Large intestine (tissue), 12 donors: ENCODE measurements at places on chromosomes 1 and 21. TPM values are rescaled to one million over a fixed set of nuclear protein-coding genes. Genes with fewer than 3 reads are reported as not detected.

DNA sequence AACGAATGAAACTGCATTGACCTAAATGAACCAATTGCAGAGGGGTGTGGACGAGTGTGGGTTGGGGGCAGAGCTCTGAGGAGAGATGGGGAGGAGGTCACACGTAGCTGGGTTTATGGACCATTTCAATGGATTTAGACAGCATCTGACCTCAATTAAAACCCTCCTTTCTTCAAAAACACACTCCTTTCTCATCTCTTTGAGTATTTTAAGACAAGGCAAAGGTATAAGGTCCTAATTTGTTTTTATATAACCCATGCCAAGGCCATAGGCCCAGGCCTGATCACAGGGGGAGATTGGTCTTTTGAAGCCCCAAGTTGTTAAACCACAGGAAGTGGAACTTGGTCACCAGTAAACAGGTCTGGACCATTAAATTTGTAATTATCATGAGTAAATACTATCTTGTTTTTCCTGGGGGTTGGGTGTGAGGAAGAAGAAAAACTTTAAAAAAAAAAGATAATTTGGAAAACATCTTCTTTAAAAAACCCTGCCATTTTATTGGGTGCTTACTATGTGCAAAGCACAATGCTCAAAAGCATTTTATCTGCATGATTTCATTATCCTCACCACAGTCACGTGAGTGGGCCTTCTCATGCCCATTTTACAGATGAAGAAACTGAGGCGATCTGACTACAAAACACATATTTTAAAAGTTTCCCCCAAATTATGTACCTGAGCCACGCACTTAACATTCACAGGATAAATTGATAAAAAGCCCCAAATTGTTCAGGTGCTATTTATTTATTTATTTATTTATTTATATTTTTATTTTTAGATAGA lies 8.9 kb upstream of the INAVA start:
- DNase-seq = no peak

DNA sequence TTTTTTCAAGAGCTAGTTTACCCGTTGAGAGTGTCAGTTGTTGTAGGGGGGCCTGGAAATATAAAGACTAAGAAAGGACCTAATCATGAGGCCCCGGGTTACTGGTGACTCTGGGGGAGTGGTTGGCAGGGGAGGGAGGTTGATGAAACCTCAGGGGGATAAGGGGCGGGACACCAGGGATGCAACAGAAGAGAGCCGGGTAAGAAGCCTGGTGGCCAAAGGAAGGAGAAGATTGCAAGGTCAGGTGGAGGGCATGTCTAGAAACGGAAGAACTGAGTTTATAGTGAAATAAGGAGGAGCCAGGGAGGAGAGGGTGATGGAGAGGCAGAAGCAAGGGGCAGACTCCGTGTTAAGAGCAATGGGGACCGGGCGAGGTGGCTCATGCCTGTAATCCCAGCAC lies 12.5 kb upstream of the SPOCD1 start:
- no peak for DNase-seq

GRCh38 chr1:171265686-171266085 lies 17.4 kb downstream of the FMO1 start:
- no peak for DNase-seq

DNA sequence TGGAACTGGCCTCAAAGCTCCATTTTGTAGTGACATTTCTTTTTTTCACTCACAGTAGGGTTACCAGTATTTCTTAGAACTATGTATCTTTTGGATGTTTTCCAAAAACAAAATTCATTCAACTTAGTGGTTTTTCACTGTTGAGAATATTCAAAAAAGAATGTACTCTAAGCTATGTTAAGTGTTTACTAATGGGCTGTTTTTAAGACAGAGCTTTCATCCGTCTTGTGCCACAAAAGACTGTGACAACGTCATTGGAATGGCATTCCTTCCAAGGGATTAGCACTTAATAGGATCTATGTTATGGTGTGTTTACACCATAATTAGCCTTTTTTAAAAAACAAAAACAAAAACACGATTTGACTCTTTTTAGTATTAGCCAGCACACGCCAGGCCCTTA lies 66.8 kb downstream of the TTC3 start:
- no peak for DNase-seq

DNA sequence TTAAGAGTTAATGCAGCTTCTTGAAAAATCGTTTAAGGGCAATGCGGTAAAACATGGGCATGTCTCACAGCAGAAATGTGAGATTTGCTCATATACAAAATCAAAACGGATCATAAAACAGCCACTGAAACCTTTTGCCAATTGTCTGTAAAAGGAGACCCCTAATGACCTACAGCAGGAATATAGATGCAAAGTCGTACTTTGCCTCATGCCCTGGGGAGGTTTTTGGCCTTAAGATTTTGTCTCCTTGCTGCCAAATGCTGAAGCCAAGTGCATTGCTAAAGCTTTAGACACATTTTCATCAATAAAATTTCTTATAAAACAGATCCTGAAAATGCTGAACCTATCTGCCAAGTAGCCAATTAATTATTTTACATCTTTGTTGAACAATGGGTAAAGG lies 226.9 kb downstream of the TGFB2 start:
- no peak for DNase-seq

DNA sequence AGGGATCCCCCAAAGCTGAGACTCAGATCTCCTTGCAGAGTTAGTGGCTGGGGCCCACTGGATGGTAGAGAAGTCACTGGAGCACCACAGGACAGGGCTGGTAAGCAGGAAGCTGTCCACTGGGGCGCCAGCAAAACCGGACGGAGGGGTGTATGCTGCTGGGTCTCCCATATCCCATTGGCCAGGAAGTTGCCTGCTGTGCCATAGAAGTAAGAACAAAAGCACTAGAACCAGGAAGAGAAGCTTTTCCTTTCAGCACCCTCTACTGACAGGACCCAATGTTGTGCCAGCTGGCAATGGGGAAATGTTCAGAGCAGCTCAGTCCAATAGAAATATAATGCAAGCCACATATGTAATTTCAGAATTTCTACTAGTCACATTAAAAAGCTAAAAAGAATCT lies 146.6 kb downstream of the SPATA46 start:
- no peak for DNase-seq

- no peak for DNase-seq
Measured at GRCh38 chr1:203593723-203594122, 32.9 kb upstream of the ATP2B4 start.

GRCh38 chr1:33234588-33234990 lies 21.7 kb upstream of the ZNF362 start:
- DNase-seq = peak; percentile 11

DNA sequence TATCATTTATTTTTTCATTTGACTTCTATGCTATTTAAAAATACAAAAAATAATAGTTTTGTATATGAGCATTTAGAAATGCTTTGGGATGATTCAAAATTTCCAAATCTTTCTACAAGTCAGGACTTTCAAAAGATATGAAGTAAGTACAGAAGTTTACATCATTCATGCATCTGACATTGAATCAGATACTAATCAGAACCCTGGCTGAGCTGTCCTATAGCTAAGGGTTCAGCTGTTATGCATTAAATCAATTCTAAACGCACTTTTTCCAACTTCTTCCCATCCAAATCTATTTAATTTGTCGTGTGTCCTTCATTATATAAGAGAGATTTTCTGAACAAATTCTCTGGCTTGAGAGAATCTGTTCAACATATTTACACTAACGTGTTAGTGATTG lies 779.4 kb downstream of the LTN1 start:
- DNase-seq = no peak

GRCh38 chr21:39336457-39337008 lies 12.4 kb downstream of the HMGN1 start:
- no peak for DNase-seq

- no peak for DNase-seq
Measured at GRCh38 chr1:20123722-20124455, 4.6 kb upstream of the PLA2G2D start.

GRCh38 chr1:108570998-108571401 lies 11.1 kb downstream of the EEIG2 start:
- DNase-seq = peak; percentile 82

DNA sequence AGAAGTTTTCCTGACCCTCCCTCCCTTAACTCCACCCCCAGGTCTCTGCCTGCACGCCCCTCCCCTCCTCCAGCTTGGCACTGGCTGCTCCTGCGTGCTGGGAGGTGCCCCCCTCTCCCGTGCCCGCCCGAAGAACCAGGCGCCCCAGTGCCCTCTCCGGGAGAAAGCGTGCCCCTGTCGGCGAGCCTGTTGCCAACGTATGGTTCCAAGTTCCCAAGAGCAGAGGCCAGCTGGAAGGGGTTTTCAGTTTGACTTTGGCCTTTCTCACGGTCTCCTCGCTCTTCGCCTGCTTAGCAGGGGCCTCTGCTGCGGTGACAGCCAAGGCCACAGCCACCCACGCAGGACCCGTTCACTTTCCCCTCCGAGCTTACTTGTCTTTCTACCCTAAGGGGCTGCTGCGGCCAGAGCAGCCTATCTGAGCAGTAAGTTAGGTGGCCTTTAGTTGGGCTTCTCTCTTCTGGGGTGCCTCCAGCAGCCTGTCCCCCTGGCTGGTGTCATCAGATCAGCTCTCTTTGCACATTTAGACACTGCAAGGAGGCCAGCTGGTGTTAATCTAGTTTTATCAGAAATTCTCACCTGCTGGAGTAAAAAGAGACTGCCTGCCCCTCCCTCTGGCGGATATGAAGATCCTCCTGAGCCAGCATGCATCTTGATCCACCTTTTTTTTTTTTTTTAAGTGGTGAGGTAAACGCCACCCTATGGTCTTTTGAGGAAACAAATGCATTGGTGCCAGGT lies 1.5 kb downstream of the STUM start:
- DNase-seq = peak; percentile 31

GRCh38 chr1:67896826-67897225 lies 63.6 kb upstream of the GNG12 start:
- peak; percentile 41 for DNase-seq

- DNase-seq = no peak
Measured at GRCh38 chr1:17546946-17547670, 7.6 kb downstream of the ARHGEF10L start.

DNA sequence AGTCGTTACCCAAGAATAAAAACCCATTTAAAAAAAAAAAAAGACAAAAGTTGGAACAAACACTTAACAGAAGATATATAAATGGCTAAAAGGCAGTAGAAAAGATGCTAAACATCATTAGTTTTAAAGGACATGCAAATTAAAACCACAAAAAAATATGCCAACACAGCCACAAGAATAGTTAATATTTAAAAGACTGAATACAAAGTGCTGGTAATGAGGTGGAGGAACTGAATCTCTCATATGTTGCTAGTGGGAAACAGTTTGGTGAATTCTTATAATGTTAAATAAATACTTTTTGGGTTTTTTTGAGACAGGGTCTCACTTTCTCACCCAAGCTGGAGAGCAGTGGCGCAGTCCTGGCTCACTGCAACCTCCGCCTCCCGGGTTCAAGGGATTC lies 10.0 kb downstream of the LRRC40 start:
- no peak for DNase-seq

DNA sequence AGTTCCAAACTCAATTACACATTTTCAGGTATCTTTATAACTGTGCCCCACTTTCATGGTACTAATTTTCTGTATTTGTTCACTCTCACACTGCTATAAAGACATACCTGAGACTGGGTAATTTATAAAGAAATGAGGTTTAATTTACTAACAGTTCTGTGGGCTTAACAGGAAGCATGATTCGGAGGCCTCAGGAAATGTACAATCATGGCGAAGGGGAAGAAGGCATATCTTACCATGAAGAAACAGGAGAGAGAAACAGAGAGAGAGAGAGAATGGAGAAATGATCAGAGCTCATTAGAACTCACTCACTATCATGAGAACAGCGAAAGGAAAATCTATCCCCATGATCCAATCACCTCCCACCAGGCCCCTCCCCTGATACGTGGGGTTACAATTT lies 874.1 kb upstream of the B3GALT2 start:
- no peak for DNase-seq

- DNase-seq = peak; percentile 82
Measured at GRCh38 chr1:9410737-9411297, 118.1 kb downstream of the SPSB1 start.

- no peak for DNase-seq
Measured at GRCh38 chr1:168137515-168137821, 738 bp upstream of the GPR161 start.

DNA sequence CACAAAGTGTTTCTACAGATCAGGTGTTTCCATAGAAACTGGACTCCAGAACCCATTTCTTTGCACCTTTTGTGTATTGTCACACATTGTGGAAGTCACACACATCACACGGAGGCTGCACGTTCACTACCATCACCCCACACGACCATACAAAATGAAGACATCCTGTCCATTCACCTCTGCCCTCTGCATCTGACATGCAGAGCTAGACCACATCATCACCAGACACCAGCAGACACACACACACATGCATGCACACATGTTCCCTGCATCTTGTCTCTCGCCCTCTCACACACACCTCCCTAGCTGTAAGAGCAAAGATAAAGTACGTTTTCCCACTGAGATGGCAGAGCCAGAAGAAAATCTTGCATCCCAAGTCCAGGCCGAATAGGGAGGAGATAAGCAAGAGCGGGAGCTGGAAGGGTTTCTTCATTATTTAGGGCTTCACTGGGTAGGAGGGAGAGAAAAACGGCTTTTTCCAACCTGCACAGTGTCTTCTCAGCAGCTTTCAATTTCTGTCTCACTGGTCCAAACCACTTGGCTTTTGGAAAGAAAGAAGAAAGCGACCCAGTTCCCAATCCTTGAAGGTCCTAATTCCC lies 709 bp downstream of the PRELP start:
- no peak for DNase-seq

- no peak for DNase-seq
Measured at GRCh38 chr1:198700016-198700392, 61.2 kb downstream of the PTPRC start.

- DNase-seq = no peak
Measured at GRCh38 chr1:9397997-9398526, 105.4 kb downstream of the SPSB1 start.

GRCh38 chr1:61265665-61266064 lies 183.3 kb downstream of the NFIA start:
- no peak for DNase-seq

The VSIG8 gene
- polyA plus RNA-seq = 0.06 TPM

The TTC4 gene
- 22.4 TPM for polyA plus RNA-seq

The CCDC190 gene
- 0.07 TPM for polyA plus RNA-seq

The HUNK gene
- polyA plus RNA-seq = 9.1 TPM

The LAX1 gene
- polyA plus RNA-seq = 0.27 TPM

The FCRL6 gene
- polyA plus RNA-seq = 0.69 TPM

The ST3GAL3 gene
- polyA plus RNA-seq = 7.7 TPM

The GSTM1 gene
- polyA plus RNA-seq = 1.1 TPM

The NHLH1 gene
- 0.19 TPM for polyA plus RNA-seq

The WNT2B gene
- 7.5 TPM for polyA plus RNA-seq

The DDR2 gene
- 18.3 TPM for polyA plus RNA-seq
